ENCODE measurements at places on chromosomes 5 and 9.

- DNase-seq = no peak
Measured at GRCh38 chr5:38410304-38410990, 146.0 kb downstream of the LIFR start.

- DNase-seq = no peak
Measured at GRCh38 chr9:90915693-90916092, 114.1 kb downstream of the SYK start.

DNA sequence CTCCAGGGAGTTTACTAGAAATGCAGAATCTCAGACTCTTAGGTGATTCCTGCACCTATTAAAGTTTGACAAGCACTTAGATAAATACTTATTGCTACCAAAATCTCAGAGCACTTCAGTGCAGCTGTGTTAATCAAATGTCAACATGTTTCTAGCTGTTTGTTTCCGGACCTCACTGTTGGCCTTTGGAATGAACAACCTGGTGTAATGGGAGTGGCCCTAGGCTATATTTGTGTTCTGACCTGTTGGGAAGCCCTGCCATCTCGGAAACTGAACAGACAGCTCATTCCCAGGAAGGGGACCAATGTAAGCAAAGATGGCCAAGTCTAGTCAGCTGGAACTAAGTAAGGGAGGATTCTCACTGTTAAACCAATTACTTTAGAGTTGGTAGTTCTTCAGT lies 145.0 kb upstream of the SLC28A3 start:
- DNase-seq = no peak

DNA sequence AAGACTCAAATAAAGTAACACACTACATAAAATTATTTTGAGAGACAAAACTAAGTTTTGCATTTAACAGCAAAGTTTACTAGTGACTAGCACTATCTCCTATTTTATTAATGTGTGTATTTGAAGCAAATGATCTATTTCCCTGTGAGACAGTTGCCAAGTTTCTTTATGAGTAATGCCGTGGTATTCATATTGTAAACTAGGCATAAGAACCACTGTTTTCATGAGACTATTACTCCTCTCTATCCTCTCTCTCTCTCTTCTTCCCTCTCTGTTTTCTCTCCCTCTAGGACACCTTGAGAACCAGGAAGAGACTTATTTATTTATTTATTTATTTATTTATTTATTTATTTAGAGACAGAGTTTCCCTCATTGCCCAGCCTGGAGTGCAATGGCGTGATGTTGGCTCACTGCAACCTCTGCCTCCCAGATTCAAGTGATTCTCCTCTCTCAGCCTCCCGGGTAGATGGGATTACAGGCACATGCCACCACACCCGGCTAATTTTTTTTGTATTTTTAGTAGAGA lies 61.1 kb downstream of the MLANA start:
- DNase-seq = no peak

- no peak for DNase-seq
Measured at GRCh38 chr9:136247551-136247916, 1.9 kb upstream of the QSOX2 start.

DNA sequence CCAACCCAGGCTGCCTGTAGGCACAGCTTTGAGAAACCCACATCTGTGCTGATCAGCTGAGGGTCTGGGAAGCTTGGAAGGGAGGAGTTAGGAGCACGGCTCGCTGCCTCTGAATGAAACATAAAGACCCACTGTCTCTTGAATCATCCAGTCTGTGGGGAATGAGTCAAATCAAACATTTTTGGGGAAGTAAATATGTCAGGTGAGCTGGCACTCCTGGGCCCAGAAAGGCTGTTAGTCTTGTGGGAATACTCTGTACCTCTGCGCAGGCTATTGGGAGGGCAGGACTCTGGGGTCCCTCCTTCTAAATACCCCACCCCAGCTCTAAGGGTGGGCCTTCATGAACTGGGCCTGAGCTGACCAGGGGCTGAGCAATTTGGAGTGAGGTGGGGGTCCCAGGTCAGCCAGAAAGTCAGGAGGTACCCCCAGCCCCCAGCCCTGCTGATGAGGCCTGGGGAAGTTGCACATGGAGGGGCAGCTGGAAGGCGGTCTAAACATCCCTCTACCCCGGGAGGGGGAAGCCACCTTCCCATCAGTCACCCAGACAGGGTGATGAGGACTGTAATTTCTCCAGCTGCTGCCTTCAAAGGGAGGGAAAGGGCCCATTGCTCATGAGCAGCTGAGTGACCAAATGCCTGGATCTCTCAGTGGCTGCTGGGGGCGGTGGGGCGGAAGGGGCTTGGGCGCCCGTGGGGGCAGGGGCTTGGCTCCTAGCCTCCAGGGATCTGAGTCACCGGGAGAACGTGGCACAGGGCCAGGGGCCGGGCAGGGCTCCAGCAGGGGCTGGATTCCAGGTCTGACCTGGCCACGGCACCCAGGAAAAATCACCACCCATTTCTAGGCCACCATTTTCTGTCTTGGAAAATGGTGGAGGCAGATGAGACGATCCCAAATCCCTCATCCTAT lies 10.8 kb downstream of the FIBCD1 start:
- DNase-seq = peak; percentile 11

DNA sequence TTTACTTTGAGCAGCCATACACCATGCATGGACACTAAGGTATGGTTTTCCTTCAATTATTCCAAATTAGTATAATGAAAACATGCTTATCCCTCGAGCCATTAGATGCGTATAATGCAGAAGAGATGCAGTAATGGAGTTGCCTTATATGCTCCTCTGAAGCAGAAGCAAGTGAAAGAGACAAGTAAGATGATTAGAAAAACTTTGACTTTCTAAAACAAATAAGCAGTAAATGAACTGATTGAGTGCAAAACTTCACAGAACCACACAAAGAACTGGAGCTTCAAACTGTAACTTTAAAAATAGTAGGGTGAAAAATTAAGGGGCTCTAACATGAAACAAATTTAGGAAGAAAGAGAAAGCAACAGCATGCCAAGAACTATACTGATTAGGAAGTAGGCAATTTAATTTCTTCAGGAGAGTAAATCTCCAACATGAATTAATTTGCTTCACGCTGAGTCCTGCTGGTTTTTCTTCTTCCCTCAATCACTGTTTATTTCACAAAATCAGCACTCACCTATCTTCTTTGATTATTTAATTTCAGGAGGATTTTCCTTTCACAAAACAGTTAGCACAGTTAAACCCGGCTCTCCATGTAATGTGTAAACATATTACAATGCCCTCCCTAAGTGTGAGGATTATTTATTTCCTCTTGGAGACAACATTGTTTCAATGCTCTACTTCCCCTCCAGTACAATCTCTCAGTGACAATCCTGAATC lies 90.3 kb upstream of the PAM start:
- no peak for DNase-seq

DNA sequence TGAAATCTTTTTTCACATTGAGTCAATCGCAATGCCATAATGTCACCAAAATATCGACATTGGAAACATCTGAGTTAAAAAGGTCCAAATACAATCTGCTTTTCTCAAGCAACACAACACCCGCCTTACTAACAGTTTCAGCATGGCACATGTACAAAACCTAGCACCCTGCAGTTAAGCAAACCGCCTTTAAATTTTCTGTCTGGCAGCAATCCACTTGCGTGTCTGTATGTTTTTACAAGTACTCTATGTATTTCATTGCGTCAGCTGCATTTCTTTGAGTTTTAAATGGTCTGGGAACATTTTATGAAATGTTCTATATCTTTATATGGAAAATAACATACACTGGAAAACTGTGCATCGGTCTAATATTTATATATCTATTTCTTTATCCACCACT lies 134.6 kb downstream of the DENND1A start:
- no peak for DNase-seq

DNA sequence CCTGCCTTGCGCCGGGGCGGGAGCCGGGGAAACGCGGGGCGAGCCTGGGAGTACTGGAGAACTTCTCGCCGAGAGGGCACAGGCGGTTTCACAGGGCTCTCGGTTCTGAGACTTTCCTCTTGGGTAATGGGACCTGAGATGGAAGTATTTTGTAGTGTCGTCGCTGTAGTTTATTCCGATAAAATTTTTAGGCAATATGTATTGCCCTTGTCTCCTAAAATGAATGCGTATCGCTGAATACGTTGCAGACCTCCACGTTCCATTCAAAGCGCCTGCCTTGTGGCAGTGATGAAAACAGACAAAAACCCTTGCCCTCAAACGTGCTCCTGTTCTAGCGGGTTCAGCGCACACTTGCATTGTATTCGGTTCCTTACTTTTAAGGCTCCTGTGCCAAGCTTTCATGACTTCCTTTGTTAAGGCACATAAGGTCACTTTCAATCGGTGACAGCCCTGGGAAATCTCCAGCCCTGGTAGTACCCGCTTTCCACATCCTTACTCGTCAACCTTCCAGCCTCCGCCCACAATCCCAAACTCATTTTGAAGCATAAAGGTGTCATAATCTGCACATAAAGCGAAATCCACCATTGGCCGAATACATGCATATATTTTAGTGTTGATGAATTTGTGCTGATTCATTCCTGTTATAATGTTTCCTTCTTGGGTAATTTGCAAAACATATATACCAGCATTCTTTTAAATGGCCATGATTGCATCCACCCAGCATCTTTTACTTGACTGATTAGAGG lies 694 bp downstream of the RMI1 start:
- peak; percentile 7 for DNase-seq

Data from NCI-H446 (cell line).